Stimulated activated CD4-positive, alpha-beta T cell treated with anti-CD3 and anti-CD28 coated beads, Interleukin-1b, Interleukin-23, amount 100 ng/mL, for 1 hour (primary cell): ENCODE measurements at places on chromosomes 12 and 14.
A peak's percentile ranks its signal among the peaks of the same experiment; 100 is the strongest.

DNA sequence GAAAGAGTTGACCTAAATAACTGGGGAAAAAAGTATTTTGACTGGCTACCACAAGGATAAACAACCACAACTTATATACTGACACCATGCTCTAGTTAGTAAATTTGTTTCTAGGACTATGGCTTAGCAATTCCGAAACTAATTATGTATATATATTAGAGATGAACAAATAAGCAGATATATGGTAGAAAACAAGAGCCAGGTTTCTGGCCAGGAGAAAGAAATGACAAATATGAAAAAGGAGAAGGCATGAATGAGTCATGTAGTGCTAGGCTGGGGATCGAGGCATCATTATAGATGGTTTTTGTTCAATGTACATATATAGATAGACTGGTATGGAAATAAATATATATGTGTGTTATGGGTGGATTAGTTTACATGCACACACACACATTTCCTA is 5.5 kb upstream of the LRRC74A start:
- no peak for DNase-seq

DNA sequence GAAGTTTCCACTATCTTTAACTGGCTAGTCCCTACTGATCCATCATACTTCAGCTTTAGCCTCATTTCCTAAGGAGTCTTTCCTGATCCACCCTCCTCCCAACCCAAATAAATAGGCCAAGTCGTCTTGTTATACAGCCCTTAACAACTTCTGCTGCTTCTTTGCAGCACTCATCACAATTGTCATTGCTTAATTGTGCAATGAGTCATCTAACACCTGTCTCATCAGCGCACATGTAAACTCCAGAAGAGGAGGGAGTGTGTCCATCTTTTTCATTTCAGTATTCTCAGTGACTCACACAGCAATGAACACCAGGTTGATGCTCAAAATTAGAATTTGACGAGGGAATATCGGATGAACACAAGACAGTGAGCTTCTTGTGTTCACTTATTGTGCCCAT is 87.3 kb downstream of the SUDS3 start:
- no peak for DNase-seq

GRCh38 chr12:61739925-61740324 is 520.3 kb upstream of the USP15 start:
- no peak for DNase-seq

DNA sequence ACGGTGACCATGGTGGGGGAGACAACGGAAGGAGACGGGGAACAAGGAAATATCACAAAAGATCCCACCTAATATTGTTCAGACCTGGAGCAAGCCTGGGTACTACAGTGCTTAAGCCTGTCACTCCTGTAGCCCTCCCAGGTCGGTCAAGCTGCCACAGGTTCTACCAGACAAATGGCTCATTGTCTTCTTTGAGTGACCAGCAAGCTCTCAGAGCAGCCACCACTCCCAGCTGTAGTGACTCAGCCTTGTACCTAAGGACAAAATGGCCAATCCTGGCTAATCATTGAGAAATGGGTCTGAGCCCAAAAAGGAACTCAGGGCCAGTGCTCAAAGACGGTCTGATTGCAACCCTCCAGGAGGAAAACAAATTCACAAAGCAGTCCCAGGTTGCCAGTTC is 238.4 kb upstream of the NOS1 start:
- DNase-seq = no peak

DNA sequence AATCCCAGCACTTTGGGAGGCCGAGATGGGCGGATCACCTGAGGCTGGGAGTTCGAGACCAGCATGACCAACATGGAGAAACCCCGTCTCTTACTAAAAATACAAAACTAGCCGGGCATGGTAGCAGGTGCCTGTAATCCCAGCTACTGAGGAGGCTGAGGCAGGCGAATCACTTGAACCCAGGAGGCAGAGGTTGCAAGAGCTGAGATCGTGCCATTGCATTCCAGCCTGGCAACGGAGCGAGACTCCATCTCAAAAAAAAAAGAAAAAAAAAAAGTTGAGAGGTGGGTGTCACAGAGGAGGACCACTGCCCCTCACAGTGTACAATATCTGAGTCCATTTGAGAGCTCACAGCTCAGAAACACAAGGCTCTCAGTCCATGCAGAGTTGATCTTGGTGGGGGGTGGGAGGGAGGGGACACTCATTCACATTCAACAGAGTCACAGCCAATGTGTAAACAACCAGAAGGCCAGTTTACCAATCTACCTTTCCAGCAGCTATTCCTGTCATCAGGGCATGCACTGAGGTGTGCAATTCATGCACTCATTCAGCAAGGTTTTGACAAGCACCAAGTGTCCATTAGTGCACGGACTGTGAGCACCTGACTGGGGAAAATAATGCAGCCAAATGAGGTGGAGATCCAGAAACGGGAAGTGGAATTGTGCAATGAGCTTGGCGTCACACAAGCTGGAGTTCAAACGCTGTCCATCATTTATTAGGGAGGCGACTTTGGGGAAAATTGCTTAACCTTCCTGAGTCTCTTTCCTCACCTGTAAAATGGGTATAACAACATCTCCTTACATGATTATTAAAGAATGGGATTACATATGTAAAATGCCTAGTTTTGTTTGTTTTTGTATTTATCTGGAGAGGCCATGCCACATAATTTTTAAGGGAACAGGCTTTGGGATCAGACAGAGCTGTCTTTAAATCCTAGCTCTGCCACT is 4.4 kb upstream of the EIF5 start:
- DNase-seq = no peak

DNA sequence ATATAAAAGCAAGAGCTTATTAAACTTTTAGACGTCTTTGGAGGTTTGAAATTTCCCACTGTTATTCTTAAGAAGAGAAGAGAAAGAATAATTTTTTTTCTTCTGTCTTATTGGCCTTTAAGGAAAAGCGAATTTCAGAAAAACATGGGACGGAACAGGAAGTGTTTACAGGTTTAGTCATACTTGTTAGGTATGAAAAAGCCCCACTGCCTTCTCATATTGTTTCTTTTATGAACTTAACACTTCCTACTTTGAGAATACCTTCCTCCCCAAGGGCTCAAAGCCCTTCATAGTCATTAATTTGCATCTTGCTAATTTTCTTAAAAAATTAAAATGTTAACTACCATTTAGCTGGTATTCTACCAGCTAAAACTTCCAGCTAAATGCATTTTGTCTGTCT is 82.0 kb downstream of the ETV6 start:
- no peak for DNase-seq

GRCh38 chr14:49516286-49516685 is 69.9 kb downstream of the RPS29 start:
- no peak for DNase-seq

- DNase-seq = no peak
These were observed 154.6 kb upstream of the GRIN2B start for GRCh38 chr12:14135996-14136395.

DNA sequence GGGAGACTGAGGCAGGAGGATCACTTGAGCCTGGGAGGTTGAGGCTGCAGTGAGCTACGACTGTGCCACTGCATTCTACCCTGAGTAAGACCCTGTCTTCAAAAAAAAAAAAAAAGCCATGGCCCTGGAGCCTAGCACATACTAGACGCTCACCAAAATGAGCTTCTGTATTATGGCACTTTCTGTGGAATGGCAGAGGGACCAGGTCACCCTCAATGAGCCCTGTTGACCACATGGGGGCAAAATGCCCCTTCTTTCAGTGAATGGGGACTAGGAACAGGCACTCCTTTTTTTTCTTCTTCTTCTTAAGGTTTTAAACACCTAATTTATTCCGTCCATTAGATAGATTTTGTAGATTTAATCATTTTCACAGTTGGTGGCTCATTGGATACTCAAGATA is 50.5 kb downstream of the FAM222A start:
- no peak for DNase-seq

GRCh38 chr14:71698673-71699072 is 233.6 kb upstream of the RGS6 start:
- no peak for DNase-seq

DNA sequence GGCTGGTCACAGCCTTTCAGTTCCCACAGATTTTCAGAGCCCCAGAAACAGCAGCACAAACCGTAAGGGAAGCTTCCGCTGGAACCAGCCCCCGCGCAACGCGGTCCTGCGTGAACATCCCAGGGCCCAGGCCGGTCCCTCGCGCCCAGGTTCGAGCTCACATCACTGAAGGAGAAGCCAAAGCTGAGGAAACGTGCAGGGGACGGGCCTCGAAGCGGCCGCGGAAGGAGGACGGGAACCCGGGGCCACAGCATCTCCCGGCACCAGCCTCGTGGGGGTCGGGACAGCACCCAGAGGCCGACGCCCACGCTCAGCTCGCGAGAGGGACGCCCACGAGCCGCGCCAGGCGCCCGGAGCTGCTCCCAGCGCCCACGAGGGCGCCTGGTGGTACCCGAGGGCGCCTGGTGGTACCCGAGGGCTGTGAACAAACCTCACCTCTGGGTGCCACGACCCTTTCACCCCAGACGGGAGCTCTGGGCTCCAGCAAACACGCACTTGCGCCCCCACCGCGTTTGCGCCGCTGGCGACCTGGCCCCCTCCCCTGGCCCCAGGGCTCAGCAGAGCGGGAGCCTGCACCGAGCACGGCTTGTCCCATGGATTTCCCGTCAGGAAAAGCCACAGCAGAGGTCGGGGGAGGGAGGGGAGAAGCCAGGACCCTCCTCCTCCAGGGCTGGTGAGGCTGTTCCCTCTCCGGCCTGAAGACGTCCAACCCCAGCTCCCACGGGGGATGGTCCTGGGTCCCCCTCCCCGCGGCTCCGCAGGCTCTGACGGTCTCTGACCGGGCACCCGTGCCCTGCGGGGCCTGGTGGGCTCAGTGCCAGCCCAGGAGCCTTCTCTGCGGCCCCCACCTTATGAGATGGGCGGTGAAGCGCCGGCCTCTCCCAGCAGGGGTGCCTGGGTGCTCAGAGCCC is 6.9 kb downstream of the LRCOL1 start:
- no peak for DNase-seq

- peak; percentile 24 for DNase-seq
These were observed at the start of gene SCN8A for GRCh38 chr12:51591016-51591901. Gene SCN8A (plus strand): TSS chr12:51591233. CDS start chr12:51662818, 71,585 bp downstream.

DNA sequence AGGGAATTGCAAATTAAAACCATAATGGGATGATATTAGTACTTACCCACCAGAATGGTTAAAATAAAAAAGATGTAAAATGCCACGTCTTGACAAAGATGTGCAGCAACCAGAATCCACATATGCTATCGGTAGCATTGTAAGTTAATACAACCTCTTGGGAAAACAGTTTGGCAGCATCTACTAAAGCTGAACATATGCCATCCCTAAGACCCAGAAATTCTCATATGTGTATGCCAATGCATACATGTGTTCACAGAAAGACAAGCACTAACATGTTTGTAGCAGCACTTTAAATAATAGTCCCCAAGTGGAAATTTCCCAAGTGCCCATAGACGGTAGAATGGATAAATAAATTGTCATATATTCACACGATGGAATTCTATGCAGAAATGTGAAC is 28.3 kb upstream of the SLC5A8 start:
- DNase-seq = no peak

GRCh38 chr12:65618588-65618987 is 205.7 kb upstream of the HMGA2 start:
- no peak for DNase-seq

- no peak for DNase-seq
These were observed 6.2 kb downstream of the APAF1 start for GRCh38 chr12:98651328-98651727.
